ENCODE measurements at places on chromosomes 7 and 10. TPM values are rescaled to one million over a fixed set of nuclear protein-coding genes. Genes with fewer than 3 reads are reported as not detected.

SPDYE8 gene
- total RNA-seq = not detected

TMEM213 gene
- not detected for total RNA-seq

GRCh38 chr10:124649214-124649613 is 95.0 kb downstream of the FAM53B start:
- DNase-seq = no peak

GRCh38 chr10:12975906-12976305 is 25.6 kb downstream of the CCDC3 start:
- no peak for DNase-seq

PCDH15 gene
- not detected for total RNA-seq

GRCh38 chr7:141698247-141699015 is 3.5 kb downstream of the DENND11 start:
- DNase-seq = no peak

DNA sequence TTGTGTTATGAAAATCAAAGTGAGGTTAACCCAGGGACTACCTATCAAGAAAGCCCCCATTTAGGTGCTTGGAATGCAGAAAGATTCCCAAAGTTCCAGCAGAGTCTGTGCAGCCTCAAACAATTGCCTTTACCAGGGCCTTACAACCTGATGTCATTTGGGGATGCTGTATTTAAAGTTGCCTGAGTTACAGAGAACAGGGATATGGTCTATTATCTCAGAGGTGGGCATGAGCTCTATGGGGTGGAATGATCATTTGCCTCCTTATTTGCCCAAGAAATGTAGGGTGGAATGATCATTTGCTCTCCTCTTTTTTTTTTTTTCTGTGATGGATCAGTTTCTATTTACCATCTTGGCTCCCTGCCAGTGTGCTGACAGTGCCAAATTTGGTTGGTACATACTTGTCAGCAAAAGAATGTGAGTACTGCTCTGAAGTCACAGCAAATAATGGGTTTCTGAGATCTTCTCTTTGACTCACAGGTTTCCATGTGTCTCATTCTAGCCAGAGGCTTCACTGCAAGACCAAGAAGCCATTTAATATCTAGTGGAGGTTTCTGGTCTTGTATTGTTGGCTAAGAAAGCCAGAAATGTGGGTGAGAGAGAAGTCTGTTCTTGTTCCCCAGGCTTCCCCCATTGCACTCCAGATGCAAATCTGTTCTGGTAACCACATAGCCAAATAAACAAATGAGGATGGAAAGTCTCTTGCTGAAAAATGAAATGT is 45.5 kb upstream of the ZNRF2 start:
- DNase-seq = no peak

DNA sequence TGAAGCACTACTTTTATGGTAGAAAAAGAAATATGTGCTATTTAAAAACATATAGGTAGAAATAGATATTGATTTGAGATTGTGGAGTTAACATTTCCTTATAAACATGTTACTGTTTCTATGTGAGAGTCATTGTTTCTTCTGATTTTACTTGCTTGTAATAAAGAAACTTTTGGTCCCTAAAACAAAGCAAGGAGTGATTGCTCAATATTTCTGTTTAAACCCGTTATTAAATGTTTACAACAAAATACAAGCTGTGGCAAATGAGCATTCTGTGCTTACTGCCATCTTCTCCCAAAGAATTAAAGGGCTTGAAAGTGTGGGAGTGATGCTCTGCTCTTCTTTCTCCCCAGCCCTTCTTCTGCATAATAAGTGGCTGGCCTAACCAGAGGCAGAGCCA is 22.7 kb upstream of the CBLL1 start:
- DNase-seq = no peak

- no peak for DNase-seq
These were observed 82.4 kb downstream of the KLF6 start for GRCh38 chr10:3702569-3702968.

- DNase-seq = no peak
These were observed 105.0 kb downstream of the TES start for GRCh38 chr7:116315293-116315692.

DNA sequence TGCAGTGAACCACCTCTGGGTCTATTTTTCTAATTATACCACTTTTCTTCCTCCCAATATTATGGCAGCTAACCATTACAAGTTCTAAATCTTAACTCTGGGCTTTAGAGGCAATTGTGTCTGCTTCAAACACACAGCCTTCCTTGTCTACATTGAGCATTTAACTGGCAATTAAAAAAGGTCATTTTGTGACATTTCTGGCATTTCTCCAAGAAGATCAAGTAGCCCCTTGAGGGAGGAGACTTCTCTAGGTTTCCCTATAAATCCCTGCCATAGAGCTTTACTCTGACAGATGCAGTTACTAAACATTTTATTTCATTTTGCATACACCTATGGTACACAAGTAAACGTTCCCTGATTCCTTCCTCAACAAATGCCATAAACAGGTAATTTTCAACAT is 33.4 kb upstream of the FAM133B start:
- DNase-seq = no peak

- no peak for DNase-seq
These were observed 10.9 kb downstream of the FAM3C start for GRCh38 chr7:121385056-121385799.

ZNF37A gene
- 1.1 TPM for total RNA-seq

GRCh38 chr7:141320287-141320686 is 230.9 kb upstream of the AGK start:
- DNase-seq = no peak

DNA sequence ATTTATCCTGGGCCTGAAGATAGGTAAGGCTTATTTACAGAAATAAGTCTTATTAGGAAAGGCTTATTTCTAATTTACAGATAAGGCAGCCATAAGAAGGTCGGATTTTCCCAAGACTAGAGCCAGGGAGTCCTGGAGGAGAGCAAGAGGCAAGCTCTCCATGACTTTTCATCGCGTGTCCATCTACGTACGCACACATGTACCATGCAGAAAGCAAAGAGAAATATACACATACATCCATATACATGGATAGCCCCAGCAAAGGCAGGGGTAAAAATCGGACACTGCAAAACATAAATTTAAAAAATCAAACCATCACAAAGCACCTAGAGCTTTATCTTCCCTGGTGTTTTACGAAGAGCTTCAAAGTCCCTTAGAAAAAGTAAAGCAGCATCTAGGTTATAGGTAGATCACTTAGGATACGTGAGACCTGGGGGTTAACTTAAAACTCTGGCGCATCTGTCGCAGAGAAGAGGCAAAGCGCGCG is 25.8 kb upstream of the ZRANB1 start:
- no peak for DNase-seq

DNA sequence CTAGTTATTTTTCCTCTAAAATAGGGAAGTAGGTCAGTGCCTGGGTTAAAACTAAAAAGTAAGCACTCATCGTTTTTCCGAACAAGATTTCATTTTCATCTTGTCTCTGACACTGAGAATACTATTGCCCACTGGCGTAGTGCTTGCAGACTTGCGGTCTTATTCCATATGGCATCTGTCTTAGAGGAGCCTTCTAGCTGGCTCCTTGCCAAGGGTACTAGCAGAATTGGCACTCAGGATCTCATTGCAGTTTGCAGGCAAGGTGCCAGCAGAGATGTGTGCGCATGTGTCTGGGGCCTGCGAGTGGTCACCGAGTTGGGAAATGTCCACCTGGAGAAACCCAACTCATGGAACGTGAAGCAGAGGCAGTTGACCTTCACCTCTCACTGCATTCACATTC is 143.4 kb downstream of the CELF2 start:
- DNase-seq = no peak

- DNase-seq = no peak
These were observed 132.3 kb downstream of the DPY19L1 start for GRCh38 chr7:34904987-34905386.

- no peak for DNase-seq
These were observed 5.8 kb downstream of the ZSCAN25 start for GRCh38 chr7:99622596-99622995.

JAKMIP3 gene
- total RNA-seq = 0.42 TPM

TNS3 gene
- total RNA-seq = 28.9 TPM

FAM25A gene
- not detected for total RNA-seq

DNA sequence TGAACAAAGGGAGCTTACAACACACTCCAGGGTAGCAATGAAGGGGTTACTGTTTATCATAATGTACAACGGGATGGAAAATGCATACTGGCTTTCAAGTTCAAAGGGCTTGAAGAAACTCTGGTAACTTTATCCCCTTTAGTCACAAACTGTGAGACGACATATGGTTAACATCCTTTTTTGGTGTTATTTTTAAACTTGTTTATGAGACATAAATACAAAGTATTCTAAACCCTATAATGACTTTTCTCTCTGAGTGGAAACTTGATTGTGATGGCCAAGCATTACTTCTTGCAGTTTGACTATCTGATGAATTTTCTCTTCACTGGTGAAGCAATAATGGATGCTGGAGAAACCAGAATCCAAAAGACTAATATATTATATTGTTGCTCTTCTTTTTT is 62.0 kb upstream of the SEMA3A start:
- no peak for DNase-seq

DNA sequence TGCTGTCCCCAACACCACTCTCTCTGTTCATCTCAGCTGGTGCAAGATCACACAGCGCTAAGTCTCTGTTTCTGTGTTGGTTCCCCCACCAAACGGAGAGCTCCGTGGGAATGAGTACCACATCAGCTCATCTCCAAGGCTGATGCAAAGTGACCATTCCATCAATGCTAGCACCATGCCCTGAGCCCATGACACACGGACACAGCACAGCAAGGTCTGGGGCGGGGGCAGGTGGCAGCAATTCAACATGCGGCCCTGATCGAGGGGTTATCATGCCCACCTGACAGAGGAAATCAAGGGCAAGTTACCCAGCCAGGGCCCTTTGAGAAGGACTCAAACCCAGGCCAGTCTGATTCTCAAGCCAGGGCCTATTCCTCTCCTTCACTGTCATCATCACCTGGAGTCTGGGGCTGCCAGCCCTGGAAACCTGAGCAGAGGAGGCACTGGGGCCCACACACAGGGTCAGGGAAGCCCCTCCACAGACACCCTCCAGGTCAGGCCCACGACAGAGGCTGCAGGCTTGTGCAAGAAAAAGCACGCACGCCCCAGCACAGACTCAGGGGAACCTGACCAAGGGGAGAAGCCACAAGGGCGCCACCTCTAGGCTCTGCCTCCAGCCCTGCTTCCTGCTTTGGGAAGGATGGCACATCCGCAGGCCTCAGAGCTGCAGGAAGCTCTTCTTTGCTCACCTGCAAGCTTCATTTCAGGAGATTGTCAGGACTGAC is 74.8 kb downstream of the GRID1 start:
- DNase-seq = peak; percentile 82

DNA sequence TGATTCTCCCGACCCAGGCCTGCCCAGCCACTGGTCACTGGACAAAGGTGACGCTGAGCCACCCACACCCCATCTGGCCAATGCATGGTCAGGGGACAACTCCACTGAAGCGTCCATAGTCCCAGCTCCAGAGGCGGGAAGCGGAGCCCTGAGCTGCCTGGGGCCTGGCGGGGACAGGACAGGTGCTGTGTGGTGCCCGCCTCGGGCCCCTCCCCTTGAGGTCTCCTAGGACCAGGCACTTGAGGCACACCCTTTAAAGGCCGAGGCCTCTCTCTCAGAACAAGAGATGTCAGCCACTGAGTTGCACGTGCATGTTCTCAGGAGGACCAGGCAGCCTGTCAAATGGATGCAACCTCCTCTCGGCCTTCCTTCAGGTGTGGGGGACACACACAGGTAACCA is 52.5 kb upstream of the PPP2R2D start:
- DNase-seq = no peak

DNA sequence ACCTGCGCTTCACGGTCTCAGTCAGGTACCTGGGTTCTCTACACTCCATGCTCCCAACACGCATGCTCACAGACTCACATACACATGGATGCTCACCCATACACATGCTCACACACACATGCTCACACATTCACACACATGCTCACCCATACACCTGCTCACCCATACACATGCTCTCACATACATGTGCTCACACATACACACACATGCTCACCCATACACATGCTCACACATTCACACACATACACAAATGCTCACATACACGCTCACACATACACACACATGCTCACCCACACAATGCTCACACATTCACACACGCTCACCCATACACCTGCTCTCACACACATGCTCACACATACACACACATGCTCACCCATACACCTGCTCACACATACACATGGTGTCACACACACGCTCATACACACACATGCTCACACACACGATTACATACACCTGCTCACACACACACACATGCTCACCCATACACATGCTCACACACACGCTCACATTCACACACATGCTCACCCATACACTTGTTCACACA is 119.9 kb downstream of the PAXIP1 start:
- DNase-seq = no peak

GRCh38 chr7:47232751-47233412 is 349.0 kb downstream of the TNS3 start:
- no peak for DNase-seq

CRHR2 gene
- total RNA-seq = not detected

DNA sequence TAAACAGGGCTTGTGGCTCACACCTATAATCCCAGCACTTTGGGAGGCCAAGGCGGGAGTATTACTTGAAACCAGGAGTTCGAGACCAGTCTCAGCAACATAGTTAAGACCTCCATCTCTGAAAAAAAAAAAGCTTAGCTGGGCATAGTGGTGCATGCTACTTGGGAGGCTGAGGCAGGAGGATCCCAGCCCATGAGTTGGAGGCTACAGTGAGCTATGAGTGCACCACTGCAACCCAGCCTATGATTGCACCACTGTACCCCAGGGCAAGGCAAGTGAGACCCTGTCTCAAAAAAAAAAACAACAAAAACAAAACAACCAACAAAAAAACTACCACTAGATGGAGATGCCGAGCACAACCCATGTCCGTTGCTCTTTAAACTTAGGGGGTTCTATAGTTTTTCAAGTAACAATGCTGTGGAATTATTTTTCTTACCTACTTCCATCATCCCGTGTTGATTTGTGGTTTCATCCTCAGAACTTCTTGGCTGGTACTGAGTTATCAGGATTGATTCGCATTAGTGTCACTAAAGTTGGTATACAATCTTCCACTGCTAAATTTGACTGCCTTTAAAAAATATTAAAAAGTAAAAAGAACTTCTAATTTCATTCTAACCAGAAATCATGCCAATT is 12.2 kb upstream of the REPIN1 start:
- peak; percentile 75 for DNase-seq

SH2B2 gene
- 6.2 TPM for total RNA-seq

DNA sequence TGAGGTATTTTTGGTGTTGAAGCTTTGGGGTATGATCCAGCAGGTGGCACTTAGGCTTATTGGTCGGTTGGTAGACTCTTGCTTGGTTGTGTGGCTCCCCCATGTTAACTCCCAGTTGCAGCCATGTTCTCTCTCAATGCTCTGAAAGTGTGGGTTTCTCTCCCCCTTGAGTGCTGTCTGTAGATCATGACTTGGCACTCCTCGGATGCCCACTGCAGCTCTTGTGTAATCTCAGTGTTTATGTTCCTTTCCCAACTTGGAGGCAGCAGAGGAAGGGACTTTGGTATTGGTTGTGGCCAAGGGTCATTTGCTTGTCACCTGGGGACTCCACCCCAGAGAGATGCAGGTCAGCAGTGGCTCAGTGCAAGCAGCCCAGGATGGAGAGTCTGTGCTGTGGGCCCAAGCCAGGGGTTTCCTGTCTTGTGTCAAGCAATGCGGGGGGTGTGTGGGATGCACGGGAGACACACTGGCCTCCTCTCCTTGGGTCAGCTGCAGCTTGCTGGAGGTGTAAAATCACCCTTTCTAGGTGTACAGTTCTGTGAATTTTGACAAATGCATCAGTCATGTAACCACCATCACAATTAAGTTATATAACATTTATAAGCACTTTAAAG is 36.9 kb downstream of the PIK3CG start:
- no peak for DNase-seq

All from H7 (cell line).